ENCODE measurements at places on chromosomes 11 and 22. TPM values are rescaled to one million over a fixed set of nuclear protein-coding genes. Genes with fewer than 3 reads are reported as not detected.

LMO2 gene
- total RNA-seq = 9.1 TPM

MS4A12 gene
- total RNA-seq = not detected

PANX2 gene
- total RNA-seq = 0.40 TPM

F2 gene
- total RNA-seq = 0.53 TPM

TBCEL gene
- 13.1 TPM for total RNA-seq

SYT13 gene
- total RNA-seq = 15.4 TPM

OR52H1 gene
- total RNA-seq = not detected

OR8A1 gene
- total RNA-seq = not detected

OR5A2 gene
- total RNA-seq = not detected

GAL gene
- total RNA-seq = not detected

DNA sequence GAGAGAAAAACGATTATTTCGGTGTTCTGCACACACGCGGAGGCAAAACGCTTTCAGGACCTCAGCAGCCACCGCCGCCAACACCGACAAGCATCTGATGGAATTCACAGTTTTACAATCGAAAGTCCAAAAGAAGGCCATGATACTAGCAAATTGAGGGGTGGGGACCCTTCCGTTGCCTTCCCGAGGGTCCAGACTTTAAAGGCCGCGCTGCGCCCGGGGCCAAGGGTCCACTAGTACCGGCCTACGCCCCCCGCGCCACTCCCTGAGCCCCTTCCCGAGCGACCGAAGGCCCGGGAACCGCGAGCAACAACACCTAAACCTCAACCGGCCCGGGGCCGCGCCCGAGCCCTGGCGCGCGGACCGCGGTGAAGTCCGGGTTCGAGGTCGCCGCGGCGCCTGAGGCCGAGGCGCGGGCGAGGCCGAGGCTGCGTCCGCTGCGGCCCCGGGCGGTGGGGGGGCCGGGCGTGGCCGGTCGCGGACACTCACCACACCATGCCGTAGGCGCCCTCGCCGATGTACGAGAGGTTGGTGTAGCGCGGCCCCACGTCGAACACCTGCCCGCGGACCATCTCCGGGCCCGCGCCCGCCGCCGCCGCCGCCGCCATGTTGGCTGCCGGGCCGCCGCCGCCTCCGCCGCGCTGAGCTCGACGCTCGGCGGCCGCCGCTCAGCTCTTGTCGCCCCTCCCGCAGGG lies 465 bp downstream of the MAPK1 start:
- H3K27me3 ChIP-seq = no peaks in the 10 kb centered on the region
- peaks cover 4% of the 10 kb centered on the region for H3K4me1 ChIP-seq
- H3K27ac ChIP-seq = peak overlapping the region; percentile 85
- peak; percentile 53 for DNase-seq
- no peaks in the 10 kb centered on the region for H3K36me3 ChIP-seq

- no peak for DNase-seq
- H3K36me3 ChIP-seq = no peaks in the 10 kb centered on the region
- no peaks in the 10 kb centered on the region for H3K27me3 ChIP-seq
- no peak overlapping the region for H3K27ac ChIP-seq
Measured at GRCh38 chr11:129442171-129442570, 66.5 kb downstream of the BARX2 start.

DNA sequence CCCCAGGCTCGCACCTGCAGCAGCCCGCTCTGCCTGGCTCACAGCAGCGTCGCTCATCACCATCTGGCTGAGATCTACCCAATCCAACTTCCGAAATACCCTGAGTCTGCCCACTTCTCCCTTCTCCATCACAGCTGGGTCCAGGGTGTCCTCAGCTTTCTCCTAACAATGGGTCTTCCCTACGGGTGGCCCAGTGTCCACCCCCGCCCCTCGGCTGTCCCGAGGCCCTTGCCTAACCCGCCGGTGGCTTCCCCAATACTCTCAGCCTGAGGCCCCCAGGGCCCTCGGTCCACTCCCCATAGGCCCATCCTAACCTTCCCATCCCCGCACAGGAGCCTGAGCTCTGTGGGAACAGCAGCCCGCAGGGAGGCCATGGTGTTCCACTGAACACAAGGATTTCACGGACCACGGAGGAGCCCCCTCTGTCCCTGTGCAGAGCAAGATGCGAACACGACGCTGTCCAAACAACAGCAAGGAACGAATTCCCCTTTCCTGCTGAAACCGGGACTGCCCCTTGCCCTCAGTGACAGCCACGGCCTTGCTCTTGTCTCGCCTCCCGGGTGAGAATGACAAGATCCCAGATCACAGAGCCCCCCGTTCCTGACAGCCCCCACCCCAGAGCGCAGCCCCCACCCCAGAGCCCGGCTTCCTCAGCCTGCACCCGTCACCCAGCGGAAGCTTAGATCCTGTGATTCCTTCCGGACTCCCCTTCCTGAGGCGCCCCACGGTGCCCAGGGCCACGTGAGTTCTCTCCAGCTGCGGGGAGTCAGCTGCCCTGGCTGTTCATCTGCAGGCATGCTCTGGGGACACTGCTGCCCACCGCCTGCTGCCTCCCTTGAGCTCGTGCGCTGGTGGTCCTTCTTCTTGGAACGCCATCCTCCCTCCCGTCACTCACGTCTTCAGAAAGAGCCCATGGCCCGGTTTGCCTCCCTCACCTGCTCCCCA lies 48.8 kb upstream of the CARS1 start:
- H3K27me3 ChIP-seq = no peaks in the 10 kb centered on the region
- H3K4me1 ChIP-seq = no peaks in the 10 kb centered on the region
- no peaks in the 10 kb centered on the region for H3K36me3 ChIP-seq
- H3K4me3 ChIP-seq = no peak overlapping the region
- no peak overlapping the region for H3K27ac ChIP-seq
- no peak for DNase-seq

DNA sequence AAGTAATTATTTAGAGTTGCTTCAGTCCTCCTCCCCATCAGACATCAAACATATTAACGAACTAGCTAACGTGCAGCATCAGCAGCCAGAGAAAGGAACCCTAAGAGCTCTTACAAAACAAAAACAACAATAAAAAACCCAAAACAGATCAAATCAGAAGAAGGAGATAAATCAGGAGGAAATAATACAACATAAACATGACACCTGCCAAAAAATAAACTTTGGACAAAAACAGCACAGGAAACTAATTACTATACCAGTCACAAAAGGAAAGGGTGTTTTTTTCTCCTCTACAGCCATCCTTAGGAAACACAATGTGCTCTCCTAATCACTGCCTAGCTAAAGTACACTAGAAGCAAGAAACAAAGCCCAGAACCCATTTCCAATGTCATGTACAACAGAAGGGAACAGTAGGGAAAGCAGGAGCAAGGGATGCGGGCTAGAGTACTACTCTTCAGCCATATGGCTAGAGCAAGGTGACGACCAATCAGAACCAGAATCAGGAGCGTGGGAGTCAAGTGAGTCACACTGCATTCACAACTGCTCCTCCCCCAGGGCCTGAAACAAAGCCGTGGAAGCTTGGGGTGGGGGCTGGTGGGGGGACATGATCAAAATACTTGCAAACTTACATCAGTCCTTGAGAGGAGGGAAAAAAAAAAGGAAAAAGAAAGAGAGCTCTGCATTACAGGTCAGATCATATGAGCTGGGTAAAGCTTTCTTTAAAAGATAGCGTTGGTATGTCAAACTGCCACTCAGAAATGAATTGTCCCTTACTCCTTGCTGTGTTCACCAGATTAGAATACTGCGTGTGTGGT lies 60.4 kb downstream of the LARGE2 start:
- H3K4me1 ChIP-seq = no peaks in the 10 kb centered on the region
- no peaks in the 10 kb centered on the region for H3K27me3 ChIP-seq
- no peak overlapping the region for H3K4me3 ChIP-seq
- peaks cover 19% of the 10 kb centered on the region for H3K36me3 ChIP-seq

DNA sequence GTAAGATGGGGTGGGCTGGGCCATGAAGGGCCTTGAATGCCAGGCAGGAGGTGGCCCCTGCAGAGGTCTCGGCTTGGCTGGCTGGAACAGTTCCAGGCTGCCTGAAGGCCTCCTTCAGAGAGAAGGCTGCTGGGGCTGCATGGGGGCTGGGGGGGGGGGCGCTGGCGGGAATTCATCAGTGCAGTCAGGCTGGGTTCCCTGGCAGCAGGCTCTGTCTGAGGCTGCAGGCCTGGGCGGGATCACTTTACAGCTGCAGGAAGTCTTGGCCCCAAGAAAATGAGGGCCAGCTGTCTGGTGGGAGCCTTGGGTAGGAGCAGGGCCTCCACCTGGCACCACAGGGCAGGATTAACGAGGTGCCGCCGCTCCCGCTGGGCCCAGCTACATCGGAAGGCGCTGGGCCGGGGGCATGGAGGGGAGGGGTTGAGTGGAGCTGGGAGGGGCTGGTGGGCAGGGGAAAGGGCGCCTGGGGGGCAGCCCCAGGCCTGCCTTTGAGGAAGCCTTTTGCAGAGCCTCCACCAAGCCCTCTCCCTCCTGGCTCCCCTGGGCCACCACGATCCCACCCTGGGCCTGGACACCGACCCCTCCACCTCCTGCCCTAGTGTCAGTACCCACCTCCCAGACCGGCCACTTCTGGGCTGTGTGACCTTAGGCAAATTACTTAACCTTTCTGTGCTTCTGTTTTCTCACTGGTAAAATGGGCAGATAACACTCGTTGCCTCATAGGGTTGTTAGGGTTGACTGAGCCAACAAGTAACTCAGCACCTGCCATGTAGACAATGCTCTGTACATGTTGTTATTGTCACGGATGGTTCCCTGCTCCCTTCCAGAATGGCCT lies 31.0 kb upstream of the HMOX1 start:
- H3K36me3 ChIP-seq = no peaks in the 10 kb centered on the region
- no peak overlapping the region for H3K27ac ChIP-seq
- DNase-seq = no peak
- no peak overlapping the region for H3K4me3 ChIP-seq
- H3K4me1 ChIP-seq = peaks cover 3% of the 10 kb centered on the region
- no peaks in the 10 kb centered on the region for H3K27me3 ChIP-seq

DNA sequence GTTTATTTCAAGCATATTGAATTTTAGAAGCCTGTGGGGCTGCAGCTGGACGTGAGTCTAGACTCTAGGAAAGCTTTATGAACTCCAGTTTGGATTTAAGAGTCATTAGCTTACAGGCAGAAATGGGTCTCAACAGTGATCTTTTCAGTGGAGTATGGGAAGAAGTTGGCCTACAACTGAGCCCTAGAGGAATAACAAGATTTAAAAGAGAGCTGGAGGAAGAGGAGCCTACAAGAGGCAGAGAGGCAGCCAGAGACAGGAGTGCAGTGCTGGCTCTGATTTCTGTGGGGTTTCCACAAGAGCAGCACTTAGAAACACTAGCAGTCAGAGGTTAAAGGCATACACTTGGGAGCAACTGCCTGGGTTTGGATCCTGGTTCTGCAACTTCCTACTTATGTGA lies 17.9 kb downstream of the APOL5 start:
- peaks cover 4% of the 10 kb centered on the region for H3K36me3 ChIP-seq
- H3K4me3 ChIP-seq = no peak overlapping the region
- H3K27ac ChIP-seq = no peak overlapping the region
- H3K4me1 ChIP-seq = no peaks in the 10 kb centered on the region
- H3K27me3 ChIP-seq = no peaks in the 10 kb centered on the region
- DNase-seq = no peak

DNA sequence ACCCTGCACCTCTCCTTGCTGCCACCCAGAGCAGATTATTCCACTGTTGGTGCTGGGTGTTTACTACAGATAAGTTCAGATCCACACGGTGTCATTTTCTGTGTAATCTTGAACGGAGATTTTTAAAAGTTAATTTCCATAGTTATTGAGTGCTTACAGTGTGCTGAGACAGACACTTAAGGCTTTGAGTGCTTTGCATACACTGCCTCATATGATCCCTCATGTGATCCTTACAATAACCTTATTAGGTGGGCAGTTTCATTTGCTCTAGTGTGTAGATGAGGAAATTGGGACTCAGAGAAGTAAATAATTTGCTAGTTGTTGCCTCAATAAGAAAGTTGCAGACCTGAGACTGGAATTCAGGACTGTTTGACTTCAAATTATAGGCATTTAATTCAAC lies 32.3 kb upstream of the ME3 start:
- H3K27ac ChIP-seq = no peak overlapping the region
- no peak for DNase-seq
- no peak overlapping the region for H3K4me3 ChIP-seq
- no peaks in the 10 kb centered on the region for H3K36me3 ChIP-seq
- no peaks in the 10 kb centered on the region for H3K4me1 ChIP-seq

- H3K36me3 ChIP-seq = no peaks in the 10 kb centered on the region
- peak; percentile 53 for DNase-seq
- H3K27ac ChIP-seq = no peak overlapping the region
- no peak overlapping the region for H3K4me3 ChIP-seq
- no peaks in the 10 kb centered on the region for H3K27me3 ChIP-seq
- no peaks in the 10 kb centered on the region for H3K4me1 ChIP-seq
Measured at GRCh38 chr11:120343429-120343828, 7.2 kb downstream of the ARHGEF12 start.

GRCh38 chr22:49209452-49210195 lies 618.0 kb downstream of the BRD1 start:
- DNase-seq = no peak
- H3K36me3 ChIP-seq = no peaks in the 10 kb centered on the region

DNA sequence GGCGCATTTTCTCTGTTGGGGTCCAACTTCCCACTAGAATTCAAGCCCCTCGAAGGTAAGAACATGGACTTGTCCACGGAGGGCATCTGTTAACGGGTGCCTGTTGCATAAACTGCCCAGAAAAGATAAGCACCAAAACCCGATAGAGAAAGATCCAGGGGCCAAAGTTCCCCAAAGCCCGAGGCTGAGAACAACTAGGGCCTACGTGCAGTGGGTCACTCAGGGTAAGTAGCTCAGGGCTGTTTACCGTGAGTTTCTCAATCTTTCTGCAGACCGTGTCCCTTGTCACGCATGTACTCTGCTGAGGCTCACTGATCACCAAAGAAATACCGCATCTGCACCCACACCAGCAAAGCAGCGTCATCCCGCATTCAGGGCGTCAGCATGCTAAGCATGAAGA lies 24.4 kb downstream of the PGA5 start:
- DNase-seq = no peak
- H3K4me3 ChIP-seq = no peak overlapping the region
- H3K4me1 ChIP-seq = no peaks in the 10 kb centered on the region

DNA sequence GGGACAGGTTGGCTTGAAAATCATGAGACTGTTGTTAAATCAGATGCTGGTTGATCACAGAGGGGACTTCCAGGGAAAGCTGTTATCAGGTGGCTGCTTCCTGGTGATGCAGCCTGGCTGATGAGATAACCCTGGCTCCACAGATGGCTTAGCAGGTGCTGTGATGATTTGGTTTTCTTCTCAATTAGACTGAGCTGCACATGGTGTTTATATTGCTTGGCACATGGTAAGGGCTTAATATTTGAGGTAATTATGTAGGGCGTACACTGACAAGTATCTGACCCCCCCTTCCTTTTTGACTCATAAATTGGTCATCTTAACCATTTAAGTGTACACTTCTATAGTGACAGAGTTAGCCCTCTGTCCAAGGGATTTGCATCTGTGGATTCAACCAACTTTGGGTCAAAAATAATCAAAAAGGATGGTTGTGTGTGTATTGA lies 7.0 kb downstream of the RPS3 start:
- DNase-seq = no peak
- H3K36me3 ChIP-seq = no peaks in the 10 kb centered on the region
- no peak overlapping the region for H3K27ac ChIP-seq
- H3K4me3 ChIP-seq = no peak overlapping the region
- H3K4me1 ChIP-seq = peaks cover 22% of the 10 kb centered on the region
- no peaks in the 10 kb centered on the region for H3K27me3 ChIP-seq

GRCh38 chr11:103894034-103894433 lies 142.4 kb upstream of the DDI1 start:
- no peak overlapping the region for H3K4me3 ChIP-seq
- no peaks in the 10 kb centered on the region for H3K27me3 ChIP-seq
- H3K4me1 ChIP-seq = no peaks in the 10 kb centered on the region
- H3K27ac ChIP-seq = no peak overlapping the region
- DNase-seq = no peak

Measured in Peyer's patch (tissue), 4 donors.